Right lobe of liver (tissue), 6 donors: ENCODE measurements at places on chromosomes 2 and 18. TPM values are rescaled to one million over a fixed set of nuclear protein-coding genes. Genes with fewer than 3 reads are reported as not detected.

CTAGE1 gene
- total RNA-seq = not detected

GRCh38 chr18:46097431-46097800 is 680 bp downstream of the ATP5F1A start:
- no peak for DNase-seq
- peaks cover 25% of the 10 kb centered on the region for H3K36me3 ChIP-seq
- peak overlapping the region; percentile 99 for H3K4me3 ChIP-seq
- no peaks in the 10 kb centered on the region for H3K27me3 ChIP-seq
- peaks cover 22% of the 10 kb centered on the region for H3K4me1 ChIP-seq

TSHZ1 gene
- total RNA-seq = 13.3 TPM

CNRIP1 gene
- 2.5 TPM for total RNA-seq

- H3K27ac ChIP-seq = peak within 1 kb of the TSS; percentile 67
- H3K4me1 ChIP-seq = no peaks in the 10 kb centered on the region
- no peaks in the 10 kb centered on the region for H3K36me3 ChIP-seq
- no peaks in the 10 kb centered on the region for H3K27me3 ChIP-seq
- peak; percentile 93 for DNase-seq
Observed at GRCh38 chr2:32039447-32040219, at the start of gene DPY30. TSS of gene DPY30 (minus strand) at chr2:32039805. CDS start at chr2:32039456, 349 bp downstream.

GPAT2 gene
- total RNA-seq = not detected

DNA sequence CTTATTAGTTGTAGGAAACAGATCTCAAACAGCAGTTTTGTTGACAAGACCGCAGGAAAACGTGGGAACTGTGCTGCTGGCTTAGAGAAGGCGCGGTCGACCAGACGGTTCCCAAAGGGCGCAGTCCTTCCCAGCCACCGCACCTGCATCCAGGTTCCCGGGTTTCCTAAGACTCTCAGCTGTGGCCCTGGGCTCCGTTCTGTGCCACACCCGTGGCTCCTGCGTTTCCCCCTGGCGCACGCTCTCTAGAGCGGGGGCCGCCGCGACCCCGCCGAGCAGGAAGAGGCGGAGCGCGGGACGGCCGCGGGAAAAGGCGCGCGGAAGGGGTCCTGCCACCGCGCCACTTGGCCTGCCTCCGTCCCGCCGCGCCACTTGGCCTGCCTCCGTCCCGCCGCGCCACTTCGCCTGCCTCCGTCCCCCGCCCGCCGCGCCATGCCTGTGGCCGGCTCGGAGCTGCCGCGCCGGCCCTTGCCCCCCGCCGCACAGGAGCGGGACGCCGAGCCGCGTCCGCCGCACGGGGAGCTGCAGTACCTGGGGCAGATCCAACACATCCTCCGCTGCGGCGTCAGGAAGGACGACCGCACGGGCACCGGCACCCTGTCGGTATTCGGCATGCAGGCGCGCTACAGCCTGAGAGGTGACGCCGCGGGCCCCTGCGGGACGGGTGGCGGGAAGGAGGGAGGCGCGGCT is at the start of gene TYMS:
TSS of gene TYMS (plus strand) at position 343 of the 690 bp plus-strand sequence. CDS start at position 433, 90 bp downstream.
- no peaks in the 10 kb centered on the region for H3K4me1 ChIP-seq
- peak within 1 kb of the TSS; percentile 67 for H3K4me3 ChIP-seq
- no peaks in the 10 kb centered on the region for H3K36me3 ChIP-seq
- no peaks in the 10 kb centered on the region for H3K27me3 ChIP-seq
- H3K27ac ChIP-seq = no peak within 1 kb of the TSS

- peaks cover 13% of the 10 kb centered on the region for H3K4me1 ChIP-seq
- no peak overlapping the region for H3K27ac ChIP-seq
- H3K27me3 ChIP-seq = no peaks in the 10 kb centered on the region
- no peak for DNase-seq
- H3K4me3 ChIP-seq = no peak overlapping the region
Observed at GRCh38 chr18:13357289-13357688, 138.7 kb downstream of the LDLRAD4 start.

DNA sequence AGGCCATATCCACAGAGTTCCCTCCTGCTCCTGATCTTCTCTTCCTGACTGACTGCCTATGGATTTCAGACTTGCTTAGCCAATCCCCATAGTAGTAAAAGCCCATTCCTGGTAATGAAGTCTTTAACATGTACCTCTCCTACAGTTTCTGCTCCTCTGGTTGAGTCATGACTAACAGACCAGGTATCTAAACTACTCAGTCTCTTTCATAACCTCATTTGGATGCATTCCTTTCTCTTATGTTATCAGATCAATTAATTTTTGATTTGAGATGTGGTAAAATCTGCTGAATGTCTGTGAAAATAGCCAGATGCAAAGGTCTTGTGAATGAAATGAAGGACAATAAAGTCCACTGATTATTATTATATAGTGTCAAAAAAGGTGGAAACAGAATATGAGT is 198.0 kb downstream of the NBAS start:
- no peaks in the 10 kb centered on the region for H3K27me3 ChIP-seq
- H3K4me1 ChIP-seq = peaks cover 6% of the 10 kb centered on the region
- no peak for DNase-seq
- H3K36me3 ChIP-seq = no peaks in the 10 kb centered on the region
- H3K4me3 ChIP-seq = no peak overlapping the region
- H3K27ac ChIP-seq = no peak overlapping the region

- H3K4me1 ChIP-seq = no peaks in the 10 kb centered on the region
- no peaks in the 10 kb centered on the region for H3K36me3 ChIP-seq
- no peak for DNase-seq
- no peaks in the 10 kb centered on the region for H3K27me3 ChIP-seq
- no peak overlapping the region for H3K27ac ChIP-seq
Observed at GRCh38 chr18:37276111-37276890, 289.3 kb downstream of the CELF4 start.

- H3K4me1 ChIP-seq = no peaks in the 10 kb centered on the region
- no peaks in the 10 kb centered on the region for H3K27me3 ChIP-seq
- no peak overlapping the region for H3K27ac ChIP-seq
- no peaks in the 10 kb centered on the region for H3K36me3 ChIP-seq
Observed at GRCh38 chr2:145593991-145594614, 1074.2 kb upstream of the ZEB2 start.

CNGA3 gene
- not detected for total RNA-seq

LAMA3 gene
- total RNA-seq = 2.4 TPM

GRCh38 chr2:146661473-146662096 is 1183.2 kb upstream of the ACVR2A start:
- H3K27ac ChIP-seq = no peak overlapping the region
- H3K4me3 ChIP-seq = no peak overlapping the region
- H3K4me1 ChIP-seq = no peaks in the 10 kb centered on the region
- H3K27me3 ChIP-seq = no peaks in the 10 kb centered on the region
- H3K36me3 ChIP-seq = no peaks in the 10 kb centered on the region
- DNase-seq = no peak

DNA sequence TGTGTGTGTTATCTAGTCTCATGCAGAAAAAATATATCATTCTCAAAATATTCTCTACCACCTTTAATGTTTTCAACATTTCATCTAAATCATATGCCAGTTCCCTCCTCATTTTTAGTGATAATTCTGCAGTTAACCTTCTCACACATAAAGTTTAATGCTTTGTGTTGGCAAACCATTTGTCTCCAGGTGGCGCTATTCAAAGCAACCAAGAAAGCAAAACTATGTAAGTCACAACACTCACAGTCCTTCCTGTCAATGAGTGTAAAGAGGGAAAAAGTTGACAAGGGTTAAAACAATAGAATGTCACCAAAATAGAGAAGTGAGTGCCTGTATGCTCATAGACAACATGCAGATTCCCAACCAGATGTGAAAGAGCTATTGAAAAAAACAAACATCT is 961.6 kb upstream of the LRRTM1 start:
- H3K36me3 ChIP-seq = no peaks in the 10 kb centered on the region
- no peaks in the 10 kb centered on the region for H3K27me3 ChIP-seq

MATN3 gene
- total RNA-seq = not detected

- no peak overlapping the region for H3K27ac ChIP-seq
- DNase-seq = no peak
- H3K4me3 ChIP-seq = no peak overlapping the region
- H3K27me3 ChIP-seq = no peaks in the 10 kb centered on the region
Observed at GRCh38 chr2:236393101-236393500, 128.9 kb upstream of the ASB18 start.

DNA sequence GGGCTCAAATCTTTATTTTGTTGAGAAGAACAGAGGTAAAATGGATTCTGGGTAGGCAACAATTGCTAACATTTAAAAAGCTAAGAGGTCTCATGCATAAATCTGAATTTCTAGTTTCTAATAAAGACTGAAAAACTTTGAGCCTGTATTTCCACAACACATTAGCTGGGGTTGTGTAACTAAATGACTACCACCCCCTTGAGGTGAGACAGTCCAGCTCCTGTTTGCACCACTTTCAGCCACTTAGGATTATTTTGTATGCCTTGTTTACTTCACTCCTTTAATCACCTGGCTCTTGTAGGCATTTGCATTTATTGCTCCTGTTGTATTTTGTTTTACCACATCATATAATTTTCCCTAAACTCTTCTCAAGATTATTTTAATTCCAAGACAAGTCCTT is 376.6 kb downstream of the PTH2R start:
- no peaks in the 10 kb centered on the region for H3K27me3 ChIP-seq
- no peaks in the 10 kb centered on the region for H3K4me1 ChIP-seq
- no peak overlapping the region for H3K4me3 ChIP-seq
- no peaks in the 10 kb centered on the region for H3K36me3 ChIP-seq
- no peak overlapping the region for H3K27ac ChIP-seq

DNA sequence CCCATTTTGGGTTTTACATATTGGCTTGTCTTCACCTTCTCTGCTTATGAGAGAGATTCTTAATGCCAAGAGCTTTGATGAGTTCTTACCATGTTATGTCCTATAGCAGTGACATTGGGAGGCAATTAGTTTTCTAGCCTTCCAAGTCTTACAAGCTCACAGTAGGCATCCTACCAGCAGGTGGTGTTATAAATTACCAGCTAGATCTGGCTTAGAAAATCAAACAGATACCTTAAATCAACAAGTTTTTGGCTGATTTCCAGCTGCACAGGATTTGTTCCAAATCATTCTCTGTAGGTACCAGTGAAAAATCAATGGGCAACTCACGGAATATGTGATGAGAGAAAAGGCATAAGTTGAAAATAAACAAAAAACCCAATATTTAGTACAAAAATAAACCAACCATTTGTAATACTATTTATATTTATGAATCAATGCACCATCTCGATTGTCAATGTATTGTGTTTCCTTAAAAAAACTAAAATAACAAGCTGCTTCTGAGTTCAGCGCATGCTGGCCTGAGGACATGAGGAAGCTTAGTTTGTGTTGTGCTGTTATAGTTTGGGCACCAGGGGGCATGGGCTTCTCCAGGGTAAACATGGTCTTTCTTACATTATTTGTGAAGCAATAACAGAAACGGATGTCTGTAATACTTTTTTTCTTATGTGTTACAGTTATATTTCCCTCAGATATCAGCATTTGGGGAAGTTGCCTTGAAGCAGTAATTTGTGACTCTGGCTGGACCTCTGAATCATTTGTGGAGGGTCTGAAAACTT is 34.1 kb upstream of the NXPH2 start:
- peak; percentile 47 for DNase-seq
- no peak overlapping the region for H3K27ac ChIP-seq
- H3K4me3 ChIP-seq = no peak overlapping the region
- peaks cover 6% of the 10 kb centered on the region for H3K27me3 ChIP-seq
- H3K36me3 ChIP-seq = no peaks in the 10 kb centered on the region

- H3K4me1 ChIP-seq = no peaks in the 10 kb centered on the region
- DNase-seq = no peak
- no peak overlapping the region for H3K27ac ChIP-seq
- no peak overlapping the region for H3K4me3 ChIP-seq
- H3K36me3 ChIP-seq = no peaks in the 10 kb centered on the region
- H3K27me3 ChIP-seq = no peaks in the 10 kb centered on the region
Observed at GRCh38 chr18:23596183-23596582, 9.9 kb upstream of the NPC1 start.

GRCh38 chr2:182907081-182907830 is 40.8 kb upstream of the FRZB start:
- no peak overlapping the region for H3K27ac ChIP-seq
- DNase-seq = no peak
- H3K27me3 ChIP-seq = no peaks in the 10 kb centered on the region
- no peaks in the 10 kb centered on the region for H3K36me3 ChIP-seq

- DNase-seq = no peak
- H3K27ac ChIP-seq = no peak overlapping the region
- H3K27me3 ChIP-seq = no peaks in the 10 kb centered on the region
- no peak overlapping the region for H3K4me3 ChIP-seq
- H3K36me3 ChIP-seq = no peaks in the 10 kb centered on the region
Observed at GRCh38 chr2:119474371-119475224, 42.9 kb downstream of the TMEM37 start.

- no peak for DNase-seq
- H3K27me3 ChIP-seq = no peaks in the 10 kb centered on the region
- no peak overlapping the region for H3K27ac ChIP-seq
- H3K4me1 ChIP-seq = no peaks in the 10 kb centered on the region
Observed at GRCh38 chr2:10469955-10470608, 22.0 kb upstream of the ODC1 start.

UGT1A10 gene
- not detected for total RNA-seq

- no peaks in the 10 kb centered on the region for H3K27me3 ChIP-seq
- no peak overlapping the region for H3K27ac ChIP-seq
- no peaks in the 10 kb centered on the region for H3K36me3 ChIP-seq
- no peak overlapping the region for H3K4me3 ChIP-seq
- DNase-seq = no peak
Observed at GRCh38 chr2:223865907-223866508, 28.6 kb upstream of the AP1S3 start.

GRCh38 chr18:10442551-10442971 is 11.9 kb upstream of the APCDD1 start:
- H3K27ac ChIP-seq = no peak overlapping the region
- no peaks in the 10 kb centered on the region for H3K36me3 ChIP-seq
- no peak for DNase-seq
- no peak overlapping the region for H3K4me3 ChIP-seq
- no peaks in the 10 kb centered on the region for H3K27me3 ChIP-seq
- H3K4me1 ChIP-seq = no peaks in the 10 kb centered on the region

AGXT gene
- 963 TPM for total RNA-seq

GRCh38 chr2:177335917-177336450 is 56.6 kb upstream of the AGPS start:
- no peaks in the 10 kb centered on the region for H3K4me1 ChIP-seq
- no peak overlapping the region for H3K27ac ChIP-seq
- no peak for DNase-seq
- no peaks in the 10 kb centered on the region for H3K36me3 ChIP-seq
- H3K27me3 ChIP-seq = no peaks in the 10 kb centered on the region
- H3K4me3 ChIP-seq = no peak overlapping the region

DNA sequence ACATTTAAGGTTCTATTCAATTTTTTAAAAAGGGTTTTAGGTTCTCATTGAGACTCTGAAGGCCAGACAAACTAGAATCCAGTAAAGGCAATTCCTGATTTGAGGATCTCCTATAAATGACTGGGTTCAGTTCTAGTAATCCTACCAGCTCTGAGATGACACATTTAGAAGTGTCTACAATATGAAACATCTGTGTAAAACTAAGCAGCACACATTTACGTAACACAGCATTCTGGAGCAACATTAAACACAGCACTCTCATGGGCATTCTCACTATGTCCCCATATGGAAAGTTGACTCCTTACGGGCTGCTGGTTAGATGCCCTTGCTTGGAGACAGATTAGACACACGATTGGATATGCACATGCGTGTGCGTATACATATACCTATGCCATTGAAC is 114.4 kb downstream of the ZNF385B start:
- H3K27ac ChIP-seq = no peak overlapping the region
- H3K27me3 ChIP-seq = no peaks in the 10 kb centered on the region
- H3K4me3 ChIP-seq = no peak overlapping the region
- H3K4me1 ChIP-seq = no peaks in the 10 kb centered on the region

GRCh38 chr2:71347517-71347916 is 15.9 kb downstream of the ZNF638 start:
- no peak overlapping the region for H3K4me3 ChIP-seq
- no peaks in the 10 kb centered on the region for H3K4me1 ChIP-seq
- DNase-seq = no peak
- no peaks in the 10 kb centered on the region for H3K36me3 ChIP-seq
